ENCODE measurements at places on chromosomes 2 and 18.

DNA sequence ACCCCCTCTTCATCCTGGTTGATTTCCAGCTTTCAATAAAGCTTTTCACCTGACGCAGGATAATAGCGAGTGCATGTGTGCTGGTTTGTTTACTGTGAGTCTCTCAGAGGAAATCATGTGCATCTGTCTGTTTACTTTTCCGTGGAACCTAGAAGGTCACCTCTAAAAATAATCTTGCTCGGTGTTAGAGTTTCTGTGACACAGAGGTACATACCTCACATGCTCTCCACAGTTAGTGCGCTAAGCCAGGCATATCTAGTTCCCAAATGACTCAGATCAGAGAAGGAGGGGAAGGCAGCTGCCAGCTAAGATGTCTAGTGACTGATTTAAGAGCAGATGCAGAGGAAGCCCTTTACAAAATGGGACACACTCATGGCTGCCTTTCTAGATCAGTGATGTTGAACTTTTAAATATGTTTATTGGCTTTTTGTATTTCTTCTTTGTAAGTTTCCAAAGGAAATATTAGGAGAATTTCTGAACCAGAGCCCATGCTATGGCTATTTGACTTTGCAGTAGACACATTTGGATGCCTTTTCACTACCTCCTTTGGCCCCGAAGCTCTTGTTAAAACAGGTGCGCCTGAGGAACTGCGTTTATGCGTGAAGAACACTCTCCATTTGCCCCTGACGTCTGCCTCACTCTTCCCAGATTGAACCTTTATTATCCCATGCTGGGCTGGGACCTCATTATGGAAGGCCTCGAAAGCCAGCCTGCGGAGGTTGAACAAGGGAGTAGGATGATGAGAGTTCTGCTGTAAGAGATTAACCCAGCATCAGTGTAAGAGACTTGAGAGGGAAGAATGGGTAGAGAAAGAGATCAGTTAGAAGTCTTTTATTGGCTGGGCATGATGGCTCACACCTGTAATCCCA lies 145.6 kb downstream of the FAM161A start:
- DNase-seq = no peak

GRCh38 chr2:45879406-45879805 lies 227.9 kb downstream of the PRKCE start:
- no peak for DNase-seq

DNA sequence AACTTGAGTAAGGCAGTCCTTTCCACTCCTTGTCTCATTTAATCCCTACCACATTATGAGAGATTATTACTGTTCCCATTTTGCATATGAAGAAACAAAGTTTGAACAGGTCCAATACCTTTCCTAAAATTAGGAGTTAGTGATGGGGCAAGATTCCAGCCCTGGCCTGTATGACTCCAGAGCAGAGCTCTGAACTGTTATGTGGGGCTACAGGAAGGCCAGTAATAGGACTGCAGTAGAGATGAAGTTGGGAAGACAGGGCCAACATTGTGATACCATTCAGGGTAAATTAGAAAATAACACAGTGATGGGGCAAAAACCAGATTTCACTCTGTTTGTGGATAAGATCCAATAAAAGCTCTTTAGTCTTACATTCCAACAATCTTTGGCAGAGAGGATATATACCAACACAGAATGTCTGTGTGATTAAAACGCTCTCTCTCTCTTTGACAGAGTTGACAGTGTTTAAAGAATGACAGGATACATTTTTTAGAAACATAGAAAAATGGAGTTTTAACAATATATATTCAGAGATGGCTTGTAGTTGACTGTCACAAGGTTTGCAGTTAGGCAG lies 22.7 kb downstream of the KATNAL2 start:
- DNase-seq = no peak

DNA sequence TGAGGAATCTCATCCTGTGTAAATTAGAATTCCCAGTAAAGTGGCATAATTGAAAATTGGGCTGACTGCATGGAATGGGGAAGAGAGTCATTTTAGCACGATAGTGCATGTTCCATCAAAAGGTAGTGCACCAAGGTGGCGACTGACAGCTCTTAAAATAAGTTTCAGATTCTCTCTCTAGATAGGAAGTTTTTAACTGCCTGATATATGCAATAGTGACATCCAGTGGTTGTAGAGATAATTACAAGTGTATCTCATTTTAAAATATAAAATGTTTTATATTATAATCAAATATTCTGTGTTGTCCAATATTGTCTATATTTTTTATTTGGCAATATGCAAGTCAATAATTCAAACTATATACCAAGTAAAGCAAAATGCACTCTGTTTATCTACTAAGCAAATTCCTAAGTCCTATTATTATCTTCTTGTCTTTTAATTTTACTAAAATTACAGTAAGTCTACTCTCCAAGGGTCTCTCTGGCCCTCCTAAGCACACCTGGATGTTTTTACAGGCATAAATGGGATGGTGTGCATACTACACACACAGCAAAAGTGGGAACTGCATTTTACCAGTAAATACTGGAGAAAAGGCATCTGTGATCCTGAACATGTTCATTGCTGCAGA lies 397.7 kb upstream of the HNRNPA3 start:
- DNase-seq = no peak

GRCh38 chr2:27992787-27993401 lies 102.4 kb downstream of the BABAM2 start:
- no peak for DNase-seq

DNA sequence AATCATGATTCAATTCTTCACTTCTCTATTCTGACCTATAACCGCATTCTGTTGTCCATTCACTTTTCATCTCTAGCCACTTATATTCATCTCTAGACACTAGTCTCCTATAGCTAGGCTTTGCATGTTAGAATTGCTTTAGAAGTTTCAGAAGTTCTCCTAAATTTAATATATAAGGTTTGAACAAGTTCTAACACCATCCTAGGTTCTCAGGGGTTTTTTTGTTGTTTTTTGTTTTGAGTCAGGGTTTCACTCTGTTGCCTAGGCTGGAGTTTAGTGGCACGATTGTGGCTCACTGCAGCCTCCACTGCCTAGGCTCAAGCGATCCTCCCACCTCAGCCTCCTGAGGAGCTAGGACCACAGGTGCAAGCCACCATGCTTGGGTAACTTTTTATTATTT lies 19.9 kb downstream of the WDSUB1 start:
- DNase-seq = no peak

DNA sequence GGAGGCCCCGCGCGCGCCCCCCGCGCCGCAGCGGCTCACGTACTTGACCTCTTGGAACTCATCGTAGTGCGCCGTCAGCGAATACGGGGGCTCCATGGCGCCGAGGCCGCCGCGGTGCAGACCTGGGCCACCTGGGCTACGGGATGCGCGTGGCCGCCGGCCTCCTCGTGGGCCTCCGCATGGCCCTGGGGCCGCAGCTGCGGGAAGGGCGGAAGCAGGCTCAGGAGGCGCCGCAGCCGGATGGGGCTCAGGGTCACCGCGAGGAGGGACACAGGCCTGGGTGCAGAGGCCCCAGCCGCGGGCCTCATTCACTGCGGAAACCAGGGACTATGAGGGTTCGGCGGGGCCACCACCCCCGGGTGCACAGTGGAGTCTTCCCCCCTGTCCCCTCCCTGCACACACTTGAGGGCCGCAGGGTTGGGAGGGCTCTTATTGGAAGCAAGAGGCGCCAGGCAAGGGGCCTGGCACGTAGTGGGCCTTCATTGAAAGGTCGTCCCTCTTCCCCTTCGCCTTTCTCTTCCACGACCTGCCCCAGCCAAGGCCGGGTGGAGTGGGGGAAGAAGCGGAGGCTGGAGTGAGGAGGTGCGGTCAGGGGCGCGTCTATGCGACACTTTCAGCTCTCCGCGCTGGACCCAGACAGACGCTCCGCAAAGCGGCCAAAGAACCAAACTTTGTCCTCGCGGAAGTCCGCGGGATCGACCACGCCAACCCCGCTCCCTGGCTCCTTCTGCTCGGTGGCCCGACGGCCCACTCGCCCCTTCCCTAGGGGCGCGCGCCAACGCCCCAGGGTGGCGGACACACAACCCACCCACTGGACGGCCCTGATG lies 863 bp downstream of the ECEL1 start:
- DNase-seq = no peak

DNA sequence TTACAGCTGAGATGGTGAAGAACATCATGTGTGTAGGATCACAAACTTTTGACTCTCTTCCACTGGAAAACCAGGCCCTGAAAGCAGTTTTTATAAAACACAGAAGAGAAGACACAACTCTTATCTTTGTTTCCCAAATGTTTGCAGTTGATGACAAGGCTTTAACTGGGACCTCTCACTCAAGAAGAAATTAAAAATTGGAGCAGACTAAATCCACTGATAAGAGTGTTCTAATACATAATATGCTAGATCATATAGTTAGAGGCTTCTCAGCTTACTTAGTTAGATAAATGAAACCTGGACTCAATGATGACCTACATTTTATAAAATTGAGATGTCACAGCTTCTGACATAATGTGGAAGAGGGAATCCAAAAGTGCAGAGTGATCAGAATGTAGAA lies 158.3 kb upstream of the WDSUB1 start:
- DNase-seq = no peak

- DNase-seq = no peak
These were observed 1.7 kb upstream of the CNDP1 start for GRCh38 chr18:74532511-74533025.

DNA sequence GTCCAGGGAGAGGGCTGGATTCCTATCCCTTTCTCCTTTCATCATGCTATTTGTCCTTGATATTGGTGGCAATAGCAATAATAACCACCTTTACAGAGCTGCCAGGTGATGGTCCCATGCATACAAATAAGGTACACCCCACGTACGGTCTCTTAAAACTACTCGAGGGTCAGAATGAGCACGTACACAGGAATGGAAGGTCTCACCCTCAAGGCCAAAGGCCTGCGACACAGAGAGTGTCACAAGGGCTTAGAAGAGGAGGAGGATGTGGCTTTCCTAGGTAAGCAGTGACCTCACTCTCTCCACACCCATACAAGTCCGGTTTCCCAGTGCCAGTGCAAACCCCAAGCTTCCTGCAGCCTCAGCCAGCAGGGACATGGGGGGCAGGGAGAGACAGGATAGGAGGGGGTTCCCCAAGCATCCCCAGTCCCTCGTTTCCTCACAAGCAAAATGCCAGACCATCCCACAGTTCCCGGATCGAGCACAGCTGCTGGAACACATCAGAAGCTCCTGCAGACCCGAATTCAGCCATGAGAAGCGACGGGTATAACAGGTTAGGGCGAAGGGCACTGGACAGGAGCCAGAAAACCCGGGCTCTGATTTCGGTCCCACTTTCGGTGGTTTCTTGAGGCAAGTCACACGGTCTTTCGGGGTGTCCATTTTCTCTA lies 49.2 kb downstream of the PLB1 start:
- no peak for DNase-seq

DNA sequence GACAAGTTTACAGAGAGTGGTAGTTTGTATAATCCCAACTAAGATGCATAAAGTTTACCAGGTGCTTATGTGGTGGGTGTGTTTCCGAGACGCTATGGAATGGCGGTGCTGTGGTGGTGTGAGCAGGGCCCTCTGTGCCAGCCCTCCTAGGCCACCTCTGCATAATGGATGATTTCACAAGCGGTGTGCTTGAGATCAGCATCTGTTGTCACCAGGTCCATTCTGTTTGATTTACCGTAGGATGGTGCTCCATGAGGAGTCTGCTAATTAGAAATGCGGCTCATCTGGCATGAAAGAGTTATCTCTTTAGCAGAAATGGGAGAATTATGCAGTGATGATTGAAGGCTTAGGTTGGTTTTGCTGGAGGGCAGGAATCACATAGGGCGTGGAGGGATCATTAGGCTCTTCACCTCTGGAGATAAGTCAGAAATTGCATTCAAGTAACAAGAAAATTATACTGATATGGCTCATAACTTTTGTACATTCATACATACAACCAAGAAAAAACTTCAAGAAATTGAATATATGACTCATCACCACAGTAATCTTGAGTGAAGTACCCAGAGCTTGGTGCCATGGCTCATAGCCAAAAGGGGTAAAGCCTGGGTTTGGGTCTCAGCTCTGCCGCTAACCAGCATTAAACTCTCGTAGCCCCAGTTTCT lies 41.4 kb downstream of the CRIM1 start:
- no peak for DNase-seq

- no peak for DNase-seq
These were observed 105.1 kb downstream of the SLC8A1 start for GRCh38 chr2:40346535-40347354.

DNA sequence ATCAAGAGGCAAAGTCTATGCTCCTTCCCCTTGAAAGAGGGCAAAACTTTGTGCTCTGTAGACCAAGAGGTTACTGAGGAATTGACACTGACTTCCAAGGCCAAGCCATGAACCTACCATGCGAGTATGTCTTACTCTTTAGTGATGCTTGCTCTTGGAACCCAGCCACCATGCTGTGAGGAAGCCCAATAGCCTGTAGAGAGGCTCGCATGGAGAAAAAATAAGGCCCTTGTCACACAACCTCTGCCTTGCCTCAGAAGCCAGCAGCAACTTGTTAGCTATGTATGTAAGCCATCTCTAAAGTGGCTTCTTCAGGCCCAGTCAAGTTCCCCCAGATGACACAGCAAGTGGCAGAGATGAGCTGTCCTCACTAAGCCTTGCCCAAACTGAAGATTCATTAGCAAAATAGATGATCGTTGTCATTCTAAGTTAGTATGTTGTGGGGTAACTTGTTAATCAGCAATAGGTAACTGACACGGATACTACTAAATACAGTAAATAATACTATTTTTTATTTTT lies 66.1 kb upstream of the RGPD5 start:
- no peak for DNase-seq

- DNase-seq = no peak
These were observed 115.5 kb upstream of the TMEM18 start for GRCh38 chr2:792687-793086.

DNA sequence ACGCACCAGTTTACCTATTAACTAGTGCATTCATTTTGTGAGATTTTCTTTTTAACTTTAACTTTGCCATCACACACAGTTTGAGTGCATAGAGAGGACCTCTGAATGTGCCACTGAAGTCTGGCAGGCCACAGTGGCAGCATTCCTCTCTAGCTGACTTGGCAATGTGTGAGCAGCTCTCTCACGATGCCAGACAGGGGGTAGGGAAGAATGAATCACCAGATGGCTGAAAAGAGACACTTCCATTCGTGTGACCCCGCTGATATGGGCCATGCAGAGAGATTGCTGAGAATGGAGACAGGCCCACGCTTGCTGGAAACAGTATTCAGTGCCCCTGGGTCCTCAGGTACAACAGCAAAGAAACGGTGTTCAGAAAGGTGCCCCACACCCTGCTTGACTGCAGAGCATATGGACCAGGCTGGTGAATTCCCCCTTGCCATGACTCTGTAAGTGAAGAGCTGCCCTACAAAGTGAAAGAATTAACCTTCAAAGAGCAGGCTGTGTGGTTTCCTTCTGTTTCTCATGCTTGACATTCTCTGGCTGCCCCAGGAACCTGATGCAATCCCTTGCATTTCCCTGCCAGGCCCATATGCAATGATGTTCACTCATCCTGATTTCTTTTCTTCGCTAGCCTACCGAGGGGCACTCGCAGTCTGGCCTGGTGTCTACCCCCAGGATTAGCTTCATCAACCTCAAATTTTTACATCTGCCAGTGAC lies 236.1 kb downstream of the CDH20 start:
- no peak for DNase-seq

DNA sequence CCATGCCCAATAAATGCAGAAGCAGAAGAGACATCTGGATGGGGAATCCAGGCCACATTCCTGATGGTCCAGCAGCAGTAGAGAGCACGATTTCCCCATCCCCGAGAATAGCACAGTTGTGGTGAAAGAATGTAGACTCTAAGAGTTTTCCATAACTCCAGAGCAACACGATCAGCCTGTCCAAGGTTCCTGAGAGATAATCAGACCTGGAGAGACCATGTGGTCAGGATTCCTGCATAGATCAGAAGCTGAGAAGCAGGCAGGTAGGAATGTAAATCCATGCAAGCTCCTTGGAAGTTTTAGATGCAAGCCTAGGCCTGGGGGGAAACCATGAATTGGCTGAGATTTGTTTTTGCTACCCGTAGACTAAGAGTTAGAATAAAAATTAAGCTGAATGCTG lies 34.2 kb upstream of the PTPRM start:
- DNase-seq = no peak
